ENCODE measurements at places on chromosomes 1 and 21. TPM values are rescaled to one million over a fixed set of nuclear protein-coding genes. Genes with fewer than 3 reads are reported as not detected.

GRCh38 chr1:21827141-21827679 is 15.1 kb downstream of the LDLRAD2 start:
- DNase-seq: no peak
- H3K27ac ChIP-seq: no peak overlapping the region
- H3K4me1 ChIP-seq: no peaks in the 10 kb centered on the region
- H3K36me3 ChIP-seq: peaks cover 14% of the 10 kb centered on the region
- H3K27me3 ChIP-seq: no peaks in the 10 kb centered on the region

Gene GNAT2
- 0.16 TPM for polyA plus RNA-seq

DNA sequence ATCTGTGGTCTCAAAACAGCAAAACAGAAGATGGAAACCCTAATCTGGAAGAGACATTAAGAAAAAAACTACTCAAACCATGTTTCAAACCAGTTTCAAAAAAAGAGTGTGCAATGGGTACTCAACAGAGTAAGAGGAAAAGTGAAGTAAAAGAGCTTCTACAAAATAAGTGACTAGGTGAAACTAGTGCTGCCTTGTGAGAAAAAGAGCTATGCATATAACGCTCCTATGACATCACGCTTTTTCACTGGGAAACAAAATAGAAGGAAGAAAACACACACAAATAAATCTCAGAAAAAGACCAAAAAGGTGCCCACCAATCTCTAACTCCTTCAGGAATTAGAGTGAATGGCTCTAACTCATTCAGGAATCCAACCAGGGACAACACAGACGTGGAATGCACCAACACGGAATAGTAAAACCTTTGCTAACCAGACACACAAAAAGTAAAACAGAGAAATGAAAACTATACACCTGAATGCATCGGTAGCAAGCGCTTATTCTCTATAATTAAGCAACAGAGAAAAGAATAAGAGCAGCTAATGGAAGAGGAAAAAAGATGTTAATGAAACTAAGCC is 1.3 kb downstream of the FOXJ3 start:
- no peaks in the 10 kb centered on the region for H3K27me3 ChIP-seq
- peaks cover 20% of the 10 kb centered on the region for H3K4me1 ChIP-seq
- H3K4me3 ChIP-seq: peak overlapping the region; percentile 81
- peak overlapping the region; percentile 91 for H3K27ac ChIP-seq
- DNase-seq: no peak

DNA sequence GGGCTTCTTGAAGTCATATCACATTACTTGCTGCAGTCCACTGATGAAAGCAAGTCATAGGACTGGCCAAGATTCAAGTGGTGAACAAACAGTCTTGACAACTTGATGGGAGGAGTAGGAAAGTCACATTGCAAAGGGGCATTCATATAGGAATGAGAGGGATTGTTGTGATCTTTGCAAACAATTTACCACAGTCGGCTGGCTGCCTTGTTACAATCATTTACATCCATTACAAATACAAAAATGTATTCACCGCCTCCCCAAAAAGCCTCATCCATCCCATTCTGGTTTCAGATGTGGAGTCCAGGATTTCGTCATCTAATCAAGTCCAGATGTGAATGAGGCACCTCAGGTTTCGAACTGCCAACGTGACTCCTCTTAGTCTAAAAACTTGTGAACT is 26.8 kb downstream of the GORAB start:
- H3K36me3 ChIP-seq: peaks cover 13% of the 10 kb centered on the region
- no peak overlapping the region for H3K4me3 ChIP-seq
- peaks cover 16% of the 10 kb centered on the region for H3K4me1 ChIP-seq
- H3K27me3 ChIP-seq: no peaks in the 10 kb centered on the region
- no peak overlapping the region for H3K27ac ChIP-seq

Gene C1QA
- not detected for polyA plus RNA-seq

- H3K27ac ChIP-seq: no peak overlapping the region
- H3K4me1 ChIP-seq: peaks cover 20% of the 10 kb centered on the region
- no peaks in the 10 kb centered on the region for H3K36me3 ChIP-seq
- no peak for DNase-seq
- no peak overlapping the region for H3K4me3 ChIP-seq
Measured at GRCh38 chr1:239844833-239845232, 246.8 kb upstream of the FMN2 start.

Gene MTARC2
- polyA plus RNA-seq: 6.1 TPM

Gene WNT3A
- polyA plus RNA-seq: not detected

DNA sequence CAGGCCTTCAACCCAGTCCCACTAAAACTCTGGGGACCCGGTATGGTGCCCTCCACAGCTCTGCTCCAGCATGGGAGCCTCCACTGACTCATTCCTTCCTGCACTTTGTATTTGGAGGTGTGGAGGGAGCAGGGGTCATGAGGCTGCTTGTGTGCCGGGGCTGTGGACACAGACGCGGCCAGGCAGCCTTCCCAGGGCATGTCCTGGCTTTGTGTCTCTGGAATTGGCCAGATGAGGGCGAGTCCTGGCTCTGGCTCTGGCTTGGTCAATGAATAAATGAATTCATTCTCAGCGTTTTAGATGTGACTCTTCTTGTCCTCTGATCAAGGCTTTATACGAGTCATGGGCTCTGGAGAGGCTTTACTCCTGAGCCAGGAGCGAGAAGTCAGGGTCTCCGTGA is 19.1 kb downstream of the AJAP1 start:
- no peak for DNase-seq
- no peaks in the 10 kb centered on the region for H3K36me3 ChIP-seq
- H3K27ac ChIP-seq: no peak overlapping the region
- H3K4me3 ChIP-seq: no peak overlapping the region
- H3K27me3 ChIP-seq: no peaks in the 10 kb centered on the region

GRCh38 chr1:22221233-22221780 is 78.4 kb upstream of the WNT4 start:
- H3K27me3 ChIP-seq: no peaks in the 10 kb centered on the region
- no peaks in the 10 kb centered on the region for H3K4me1 ChIP-seq
- no peak overlapping the region for H3K27ac ChIP-seq
- no peak for DNase-seq

Gene RHCE
- polyA plus RNA-seq: 0.57 TPM

DNA sequence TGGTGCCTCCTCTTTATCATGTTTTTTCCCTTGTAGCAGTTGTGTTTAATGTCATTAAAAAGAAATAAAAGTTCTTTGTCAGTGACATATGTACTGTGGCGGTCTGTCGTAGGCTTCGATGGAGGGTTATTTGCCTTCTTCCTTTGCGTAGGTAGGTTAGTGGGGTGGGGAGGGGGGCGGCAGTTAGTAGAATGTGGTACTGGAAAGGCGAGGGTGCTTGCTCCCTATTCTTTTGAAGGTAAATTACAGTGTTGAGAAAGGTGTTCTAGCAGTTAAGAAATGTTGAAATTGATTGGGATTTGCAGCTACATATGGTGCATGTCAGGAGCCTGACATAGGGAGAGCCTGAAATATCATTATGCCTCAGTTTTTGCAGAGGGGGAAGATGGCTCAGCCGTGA is 11.9 kb downstream of the FNDC5 start:
- DNase-seq: no peak
- H3K27me3 ChIP-seq: no peaks in the 10 kb centered on the region
- no peaks in the 10 kb centered on the region for H3K4me1 ChIP-seq
- peaks cover 72% of the 10 kb centered on the region for H3K36me3 ChIP-seq
- H3K4me3 ChIP-seq: no peak overlapping the region
- H3K27ac ChIP-seq: no peak overlapping the region

DNA sequence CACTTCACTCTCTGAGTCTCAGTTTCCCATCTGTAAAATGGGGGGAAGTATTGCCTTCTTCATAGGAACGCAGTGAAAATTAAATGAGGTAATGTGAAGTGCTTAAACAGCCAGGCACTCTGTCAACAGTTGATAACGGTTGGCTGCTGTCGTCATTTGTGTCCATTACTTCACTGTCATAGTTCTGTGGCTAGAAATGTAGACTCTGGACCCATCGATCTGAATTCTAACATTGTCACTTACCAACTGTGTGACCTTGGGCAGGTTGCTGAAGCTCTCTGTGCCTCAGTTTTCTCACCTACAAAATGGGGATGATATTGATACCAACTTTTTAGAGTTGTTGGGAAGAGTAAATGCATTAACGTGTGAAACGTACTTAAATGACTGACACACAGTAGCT is 152.6 kb downstream of the PTPRU start:
- H3K27me3 ChIP-seq: no peaks in the 10 kb centered on the region
- H3K36me3 ChIP-seq: no peaks in the 10 kb centered on the region
- H3K4me3 ChIP-seq: no peak overlapping the region
- H3K4me1 ChIP-seq: no peaks in the 10 kb centered on the region
- no peak overlapping the region for H3K27ac ChIP-seq
- DNase-seq: no peak

GRCh38 chr1:154796303-154796892 is 73.7 kb downstream of the KCNN3 start:
- peaks cover 33% of the 10 kb centered on the region for H3K27me3 ChIP-seq
- H3K4me3 ChIP-seq: no peak overlapping the region
- H3K27ac ChIP-seq: no peak overlapping the region
- no peaks in the 10 kb centered on the region for H3K4me1 ChIP-seq

GRCh38 chr1:21289700-21290545 is at the start of gene ECE1:
Gene ECE1 (minus strand): TSS chr1:21290463. CDS start chr1:21290414, 49 bp downstream.
- H3K36me3 ChIP-seq: no peaks in the 10 kb centered on the region
- no peaks in the 10 kb centered on the region for H3K27me3 ChIP-seq
- peak within 1 kb of the TSS; percentile 72 for H3K4me3 ChIP-seq
- H3K27ac ChIP-seq: peak within 1 kb of the TSS; percentile 41
- 0 out of 2 replicates have a peak, but pooled peaks cover 4% of the 10 kb centered on the region for H3K4me1 ChIP-seq

Gene KRTAP21-2
- polyA plus RNA-seq: not detected

DNA sequence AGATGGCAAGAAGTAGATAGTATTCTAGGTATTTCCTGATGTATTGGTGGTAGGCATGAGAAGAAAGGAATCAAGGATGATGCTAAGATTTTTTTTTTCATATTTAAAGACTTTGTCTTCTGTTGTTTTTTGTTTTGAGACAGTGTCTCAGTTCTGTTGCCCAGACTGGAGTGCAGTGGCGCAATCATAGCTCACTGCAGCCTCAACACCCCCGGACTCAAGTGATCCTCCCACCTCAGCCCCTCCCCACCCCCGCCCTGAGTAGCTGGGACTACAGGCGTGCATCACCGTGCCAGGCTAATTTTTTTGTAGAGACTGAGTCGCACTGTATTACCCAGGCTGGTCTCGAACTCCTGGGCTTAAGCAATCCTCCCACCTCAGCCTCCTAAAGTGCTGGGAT is 2.8 kb upstream of the CAPZB start:
- no peaks in the 10 kb centered on the region for H3K27me3 ChIP-seq
- no peak for DNase-seq
- H3K36me3 ChIP-seq: peaks cover 8% of the 10 kb centered on the region
- H3K27ac ChIP-seq: no peak overlapping the region
- H3K4me3 ChIP-seq: no peak overlapping the region
